Glomerular endothelial cell (primary cell): ENCODE measurements at places on chromosomes 2 and 18.

DNA sequence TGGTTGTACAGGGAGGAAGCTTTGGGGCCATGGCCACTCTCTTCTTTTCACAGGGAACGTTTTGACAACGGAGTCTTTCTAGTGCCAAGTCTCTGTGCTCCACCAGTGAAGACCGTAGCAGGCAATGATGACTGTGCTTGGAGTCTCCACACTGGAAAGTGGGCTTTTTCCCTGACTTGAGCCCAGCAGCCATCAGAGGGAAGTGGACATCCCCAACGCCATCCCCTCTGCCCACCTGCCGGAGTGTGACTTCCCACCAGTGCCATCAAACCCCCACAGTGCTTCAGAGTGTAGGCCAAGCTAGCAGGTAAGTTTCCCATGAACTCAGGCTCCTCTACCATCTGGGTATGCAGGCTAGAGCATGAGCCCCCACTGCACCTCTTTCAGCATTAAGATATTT, 78.7 kb downstream of the APOB start:
- DNase-seq: no peak

- DNase-seq: no peak
These were observed 25.7 kb downstream of the PSMA8 start for GRCh38 chr18:26159353-26159752.

- DNase-seq: no peak
These were observed 154.7 kb downstream of the QPCT start for GRCh38 chr2:37499113-37499512.

DNA sequence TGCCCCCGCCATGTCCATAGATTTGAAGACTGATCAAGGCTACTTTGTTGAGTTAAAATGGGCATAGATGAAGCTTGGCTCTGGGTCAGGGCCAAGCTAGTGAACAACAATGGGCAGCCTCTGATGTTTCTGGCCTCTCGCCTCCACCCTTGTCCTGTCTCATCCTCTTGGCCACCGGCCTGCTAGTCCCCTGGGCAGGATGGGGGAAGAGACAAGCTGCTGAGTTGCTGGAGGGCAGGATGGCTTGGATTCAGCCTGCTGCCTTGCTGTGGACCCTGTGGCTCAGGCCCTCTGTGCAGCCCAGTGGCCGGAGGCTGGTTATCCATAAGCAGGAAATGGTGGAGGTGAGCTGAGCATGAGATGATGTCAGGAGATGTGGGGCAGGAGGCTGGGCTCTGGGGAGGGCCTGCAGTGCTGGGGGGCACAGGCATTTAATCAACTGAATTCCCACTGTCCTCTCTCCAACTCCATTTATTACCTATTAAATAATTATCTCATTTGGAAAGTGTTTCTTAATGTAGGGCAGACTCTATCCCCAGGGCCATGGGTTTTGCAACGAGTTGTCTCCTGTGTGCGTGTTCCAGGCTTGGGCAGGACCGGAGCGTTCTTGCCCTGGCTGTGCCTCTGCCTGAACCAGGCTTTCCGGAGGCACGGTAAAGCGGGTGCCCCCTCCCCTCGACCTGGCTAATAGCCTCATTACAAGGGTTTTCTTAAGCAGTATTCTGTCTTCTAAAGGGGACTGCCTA, 122.9 kb downstream of the GLI2 start:
- DNase-seq: no peak

DNA sequence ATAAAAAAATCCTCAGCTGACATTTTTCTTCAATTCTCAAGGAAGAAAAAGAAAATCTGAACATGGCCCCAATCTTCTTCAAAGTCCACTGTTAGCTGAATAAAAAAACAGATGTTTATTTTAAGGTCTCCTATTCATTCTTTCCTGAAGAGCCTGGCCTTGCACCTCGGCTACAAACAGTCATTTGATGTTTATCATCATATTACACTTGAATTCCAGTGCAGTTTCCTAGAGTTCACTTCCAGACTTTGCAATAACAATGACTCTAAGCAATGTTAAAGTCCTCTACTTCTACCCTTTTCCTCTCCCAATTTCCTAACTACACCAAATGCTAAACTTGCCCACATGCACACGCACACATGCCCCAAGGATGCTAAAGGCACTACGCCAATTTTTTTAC, 70.1 kb downstream of the NOL10 start:
- DNase-seq: no peak

GRCh38 chr18:52319424-52319983, 20.5 kb upstream of the DCC start:
- no peak for DNase-seq

GRCh38 chr2:9815844-9816279, 27.4 kb upstream of the TAF1B start:
- no peak for DNase-seq

DNA sequence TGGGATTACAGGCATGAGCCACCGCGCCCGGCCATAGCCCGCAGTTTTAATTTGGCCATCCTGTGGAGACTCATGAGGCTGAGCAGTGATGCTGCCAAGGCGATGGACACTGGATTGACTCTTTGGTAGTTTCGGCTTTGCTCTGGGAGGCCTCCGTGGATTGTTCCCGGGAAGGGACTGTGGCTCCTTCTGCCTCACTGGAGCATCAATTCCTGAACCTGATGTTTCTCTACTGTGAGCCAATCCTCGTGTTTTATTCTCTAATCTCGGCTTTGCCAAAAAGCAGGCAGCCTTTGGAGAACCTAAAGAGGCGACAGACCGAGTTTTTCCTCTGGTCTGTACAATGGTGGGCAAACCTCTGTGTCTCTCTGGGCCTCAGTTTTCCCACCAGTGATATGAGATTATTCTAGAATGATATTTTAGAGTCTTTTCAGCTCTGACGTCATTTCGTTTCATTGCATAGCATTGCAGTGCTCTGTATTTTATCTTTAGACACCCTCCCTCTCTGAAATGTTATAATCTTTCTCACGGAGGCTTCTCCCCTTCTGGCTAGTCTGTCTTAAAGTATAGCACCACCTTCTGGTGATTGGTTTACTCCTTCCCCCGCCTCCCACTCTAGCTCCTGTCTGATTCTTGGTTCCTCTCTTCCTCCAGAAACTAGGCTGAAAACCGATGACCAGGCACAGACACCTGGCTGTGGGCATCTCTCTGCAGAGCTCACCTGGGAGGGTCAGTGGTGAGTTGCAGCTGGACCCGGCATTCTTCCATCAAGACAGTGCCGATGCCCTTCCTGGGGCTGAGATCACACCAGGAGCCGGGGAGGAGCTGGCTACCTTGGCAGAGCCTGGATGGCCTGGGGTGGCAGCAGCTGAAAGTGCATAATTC, 341.3 kb downstream of the MYCN start:
- DNase-seq: no peak

- DNase-seq: no peak
These were observed 56.8 kb downstream of the SMAD2 start for GRCh38 chr18:47873625-47874024.

DNA sequence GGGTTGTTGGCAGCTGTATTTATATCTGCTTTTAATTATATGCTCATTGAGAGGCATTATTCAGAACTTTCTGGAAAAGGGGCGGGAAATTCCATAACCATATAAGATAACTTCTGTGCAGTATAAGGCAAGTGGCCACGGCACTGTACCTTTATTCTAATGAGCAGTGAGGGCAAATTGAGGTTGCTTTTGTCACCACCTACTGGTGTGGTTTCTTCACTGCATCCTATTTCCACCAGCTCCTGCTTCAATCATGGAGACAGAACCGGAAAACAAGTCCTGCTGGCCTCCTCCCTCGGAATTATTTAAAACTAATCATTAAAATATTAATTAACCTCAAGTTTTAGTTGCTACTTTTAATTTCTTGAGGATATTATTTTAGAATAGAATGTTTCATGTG, 759.4 kb downstream of the CBLN2 start:
- DNase-seq: peak; percentile 20

- no peak for DNase-seq
These were observed 70.2 kb downstream of the DLGAP1 start for GRCh38 chr18:4384932-4385331.

DNA sequence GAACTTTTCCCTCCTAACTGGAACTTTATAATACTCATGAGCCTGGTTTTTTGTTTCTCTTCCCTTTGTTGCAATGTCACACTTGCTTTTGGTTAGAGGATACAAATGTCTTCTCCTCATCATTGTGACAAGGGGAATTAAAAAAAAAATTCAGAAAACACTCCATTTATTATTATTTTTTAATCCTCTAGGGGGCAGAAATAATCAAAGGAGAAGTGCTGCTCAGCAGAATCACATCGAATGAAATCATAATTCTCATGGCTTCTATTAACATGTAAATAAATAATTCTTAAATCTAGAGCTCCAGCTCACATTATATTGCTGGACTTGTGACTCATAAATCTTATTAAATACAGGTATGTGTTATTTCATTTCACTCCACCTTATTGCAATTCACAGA, 273.8 kb downstream of the TRIB2 start:
- DNase-seq: no peak

GRCh38 chr2:64383016-64383591, 70.9 kb upstream of the LGALSL start:
- DNase-seq: no peak

DNA sequence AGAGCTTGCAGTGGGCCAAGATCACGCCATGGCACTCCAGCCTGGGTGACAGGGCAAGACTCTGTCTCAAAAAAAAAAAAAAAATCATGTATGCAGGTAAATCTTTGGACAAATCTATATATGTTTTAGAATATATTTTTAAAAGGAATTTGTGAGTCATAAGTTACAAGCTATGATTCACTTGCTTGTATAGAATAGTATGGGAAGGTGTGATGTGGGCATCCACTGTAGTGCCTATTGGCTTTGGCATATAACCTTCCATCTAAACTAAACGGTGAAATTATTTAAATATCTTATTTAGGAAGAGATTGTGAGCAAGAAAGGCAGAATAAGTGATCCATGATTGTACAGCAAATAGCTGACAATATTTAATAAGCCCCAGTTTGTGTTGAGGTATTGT, 261.1 kb downstream of the GALNT13 start:
- no peak for DNase-seq

DNA sequence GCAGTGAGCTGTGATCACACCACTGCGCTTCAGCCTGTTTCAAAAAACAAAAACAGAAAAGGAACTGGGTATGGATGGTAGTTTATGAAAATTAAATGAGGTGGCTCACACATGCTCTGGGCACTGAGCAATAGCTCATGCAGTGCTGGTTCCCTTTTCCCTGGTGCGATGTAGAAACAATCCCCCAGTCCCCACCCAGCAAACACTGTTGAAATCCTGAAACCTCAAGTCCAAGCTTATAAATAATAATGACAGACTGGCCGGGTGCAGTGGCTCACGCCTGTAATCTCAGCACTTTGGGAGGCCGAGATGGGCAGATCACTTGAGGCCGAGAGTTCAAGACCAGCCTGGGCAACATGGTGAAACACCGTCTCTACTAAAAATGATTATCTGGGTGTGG, 55.4 kb upstream of the SMAD2 start:
- DNase-seq: no peak

- no peak for DNase-seq
These were observed 252.2 kb downstream of the HDAC4 start for GRCh38 chr2:239148495-239149200.

DNA sequence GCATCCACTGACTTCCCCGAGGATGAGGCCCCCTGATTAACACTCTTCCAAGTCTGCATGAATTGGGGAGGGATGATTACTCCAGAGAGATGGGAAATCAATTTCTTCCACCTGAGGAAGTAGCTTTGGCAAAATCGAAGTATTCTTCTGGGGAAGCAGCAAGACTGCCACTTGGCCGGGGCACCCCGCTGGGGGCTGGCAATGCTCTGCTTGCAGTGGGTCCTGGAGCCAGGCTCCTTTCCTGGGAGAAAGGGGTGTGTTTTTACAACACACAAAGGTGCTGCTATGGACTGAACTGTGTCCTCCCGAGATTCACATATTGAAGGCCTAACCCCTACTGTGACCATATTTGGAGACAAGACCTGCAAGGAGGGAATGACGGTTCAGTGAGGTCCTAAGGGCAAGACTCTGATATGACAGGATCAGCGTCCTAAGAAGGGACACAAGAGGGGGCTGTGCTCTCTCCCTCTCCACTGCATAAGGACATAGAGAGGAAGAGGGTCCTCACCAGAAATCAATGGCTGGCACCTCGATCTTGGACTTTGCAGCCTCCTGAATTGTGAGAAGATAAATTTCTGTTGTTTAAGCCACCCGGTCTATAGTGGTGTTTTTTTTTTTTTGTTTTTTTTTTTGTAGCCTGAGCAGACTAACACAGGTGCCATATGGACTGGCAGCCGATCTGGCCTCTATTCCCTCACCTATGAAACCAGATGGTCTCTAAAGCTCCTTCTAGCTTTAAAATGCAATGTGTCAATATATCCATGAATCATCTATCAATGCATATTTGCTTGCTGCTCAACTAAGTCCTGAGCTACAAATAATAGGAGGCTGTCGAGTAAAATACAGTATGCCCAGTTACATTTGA, 3.6 kb upstream of the SMARCAL1 start:
- DNase-seq: no peak

DNA sequence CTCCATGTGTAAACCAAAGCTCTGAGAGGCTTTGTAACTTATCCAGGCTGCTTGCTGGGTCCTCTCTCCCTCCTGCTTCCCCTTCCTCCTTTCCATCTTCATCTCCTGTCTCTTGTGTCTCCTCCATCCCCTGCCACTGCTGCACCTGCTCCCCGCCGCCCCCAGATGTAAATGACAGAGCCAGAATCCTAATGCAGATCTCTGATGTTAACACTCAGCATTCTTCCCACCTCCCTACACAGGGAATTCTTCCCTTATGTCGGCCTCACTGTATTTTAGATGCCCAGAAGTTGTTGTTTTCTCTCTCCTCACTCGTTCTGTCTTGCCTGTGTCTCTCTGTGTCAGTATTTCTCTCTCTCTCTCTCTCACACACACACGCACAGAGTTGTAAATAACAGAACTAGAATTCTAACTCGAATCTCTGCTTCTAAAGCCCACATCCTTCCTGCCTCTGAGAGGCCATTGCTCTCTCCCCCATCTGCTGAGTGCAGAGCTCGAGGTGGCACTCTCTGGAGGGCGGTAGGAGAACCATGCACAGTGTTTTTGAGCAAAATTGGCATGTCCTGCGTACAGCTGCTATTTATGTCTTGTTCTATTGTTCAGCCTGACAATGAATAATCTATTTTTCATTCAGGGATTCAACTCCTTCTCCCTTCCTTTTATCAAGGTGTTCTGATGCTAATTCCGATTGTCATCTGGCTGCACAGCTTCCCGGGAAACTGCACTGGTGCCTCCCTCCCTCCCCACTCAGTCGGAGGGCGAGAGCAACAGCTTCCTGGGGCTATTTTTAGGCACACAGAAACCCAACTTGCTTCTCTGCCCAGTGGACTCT, 219.9 kb downstream of the SH3RF3 start:
- no peak for DNase-seq

GRCh38 chr2:127097471-127097765, 9.5 kb downstream of the BIN1 start:
- no peak for DNase-seq

- no peak for DNase-seq
These were observed 17.6 kb downstream of the ADAM17 start for GRCh38 chr2:9538000-9538507.

DNA sequence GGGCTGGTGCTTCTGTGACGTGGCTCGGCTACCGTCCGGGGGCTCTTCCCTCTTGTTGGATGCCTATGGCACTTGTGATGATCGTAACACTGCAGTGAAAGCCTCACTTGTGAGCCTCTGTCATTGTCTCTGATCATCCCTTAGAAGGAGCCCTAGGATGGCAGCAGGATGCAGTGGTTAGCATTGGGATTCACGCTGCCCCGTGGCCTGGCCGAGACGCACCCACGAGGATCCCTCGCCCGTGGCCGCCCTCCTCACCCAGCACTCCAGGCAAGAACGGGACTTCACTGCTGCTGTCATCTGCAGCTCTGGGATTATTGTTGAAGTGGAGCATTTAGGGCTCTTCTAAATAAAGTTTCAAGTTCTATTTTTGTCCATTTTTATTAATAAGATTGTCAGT, 46.8 kb upstream of the CTDP1 start:
- DNase-seq: no peak

- peak; percentile 93 for DNase-seq
These were observed 71.7 kb downstream of the HS1BP3 start for GRCh38 chr2:20578895-20579825.
